Activated naive CD4-positive, alpha-beta T cell treated with anti-CD3 and anti-CD28 coated beads for 36 hours (primary cell): ENCODE measurements at places on chromosomes 12 and 14. TPM values are rescaled to one million over a fixed set of nuclear protein-coding genes. Genes with fewer than 3 reads are reported as not detected.

- DNase-seq, result no peak
- H3K36me3 ChIP-seq, result peaks cover 38% of the 10 kb centered on the region
- no peak overlapping the region for H3K4me3 ChIP-seq
- no peaks in the 10 kb centered on the region for H3K4me1 ChIP-seq
- no peaks in the 10 kb centered on the region for H3K27me3 ChIP-seq
- H3K27ac ChIP-seq, result no peak overlapping the region
These were observed 93.7 kb downstream of the TESC start for GRCh38 chr12:117005417-117006046.

DNA sequence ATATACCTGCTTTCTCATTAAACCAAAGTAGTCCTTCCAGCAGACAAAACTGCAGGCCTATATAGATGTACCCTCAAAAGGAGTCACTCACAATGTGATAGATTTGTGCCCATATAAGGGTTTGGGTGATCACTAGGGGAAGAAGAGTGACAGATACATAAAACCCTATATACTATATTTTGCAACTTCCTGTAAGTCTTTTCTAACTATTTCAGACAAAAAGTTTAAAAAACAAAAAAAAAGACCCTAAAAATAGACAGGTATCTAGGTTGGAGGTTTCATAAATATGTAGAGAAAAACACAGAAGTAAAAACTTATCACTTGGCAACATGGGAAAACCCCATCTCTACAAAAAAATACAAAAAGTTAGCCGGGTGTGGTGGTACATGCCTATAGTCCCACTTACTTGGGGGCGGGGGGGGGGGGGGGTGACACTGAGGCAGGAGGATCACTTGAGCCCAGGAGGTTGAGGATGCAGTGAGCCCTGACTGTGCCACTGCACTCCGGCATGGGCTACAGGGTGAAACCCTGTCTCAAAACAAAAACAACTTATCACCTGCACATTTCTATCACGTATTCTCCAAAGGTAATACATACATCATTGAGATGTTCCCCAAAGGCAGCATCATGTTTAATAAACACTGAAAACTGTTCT lies 2.9 kb downstream of the VCPKMT start:
- H3K4me3 ChIP-seq, result no peak overlapping the region
- H3K27ac ChIP-seq, result no peak overlapping the region
- H3K36me3 ChIP-seq, result peaks cover 28% of the 10 kb centered on the region
- H3K27me3 ChIP-seq, result no peaks in the 10 kb centered on the region
- peaks cover 54% of the 10 kb centered on the region for H3K4me1 ChIP-seq

GRCh38 chr12:113479590-113480335 lies 8.1 kb upstream of the LHX5 start:
- peak; percentile 60 for DNase-seq
- peaks cover 74% of the 10 kb centered on the region for H3K27me3 ChIP-seq
- H3K4me1 ChIP-seq, result no peaks in the 10 kb centered on the region
- H3K36me3 ChIP-seq, result no peaks in the 10 kb centered on the region
- no peak overlapping the region for H3K4me3 ChIP-seq

- no peak for DNase-seq
- no peaks in the 10 kb centered on the region for H3K36me3 ChIP-seq
- no peaks in the 10 kb centered on the region for H3K27me3 ChIP-seq
- peaks cover 19% of the 10 kb centered on the region for H3K4me1 ChIP-seq
- no peak overlapping the region for H3K4me3 ChIP-seq
These were observed 6.1 kb downstream of the RAPGEF3 start for GRCh38 chr12:47752552-47752951.

DNA sequence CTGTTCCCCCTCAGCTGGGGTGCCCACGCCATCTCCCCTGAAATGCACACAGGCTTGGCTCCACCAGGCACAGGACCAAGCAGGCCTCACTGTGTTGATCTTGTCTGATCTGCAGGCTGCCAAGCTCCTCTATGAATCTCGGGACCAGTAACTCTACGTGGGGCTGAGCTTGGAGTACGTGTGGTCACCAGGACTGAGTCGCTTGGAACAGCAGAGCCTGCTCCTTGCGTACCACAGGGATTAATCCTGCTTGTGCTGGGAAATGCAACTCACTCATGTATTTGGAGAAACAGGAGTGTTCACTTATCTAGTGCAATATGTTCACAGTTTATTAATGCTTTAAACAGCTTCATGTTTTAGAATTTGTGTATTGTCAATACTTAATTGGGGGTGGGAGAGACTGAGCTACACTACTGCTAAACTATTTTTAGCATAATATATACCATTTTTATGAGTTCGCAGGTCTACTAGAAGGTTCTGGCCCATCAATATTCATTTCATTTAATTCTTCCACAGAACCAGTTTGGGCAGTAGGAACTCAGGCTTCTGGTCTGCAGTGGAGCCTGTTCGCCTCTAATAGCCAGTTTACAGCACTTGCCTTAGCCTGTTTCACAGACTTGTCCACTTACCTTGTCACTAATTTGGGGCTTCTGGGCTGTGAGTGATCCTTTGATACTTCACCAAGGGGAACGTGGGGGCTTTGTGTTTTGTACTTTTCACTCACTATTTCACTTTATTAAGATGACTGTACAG lies 17.4 kb downstream of the ZFYVE21 start:
- peaks cover 2% of the 10 kb centered on the region for H3K36me3 ChIP-seq
- no peaks in the 10 kb centered on the region for H3K4me1 ChIP-seq
- no peaks in the 10 kb centered on the region for H3K27me3 ChIP-seq

- H3K36me3 ChIP-seq, result no peaks in the 10 kb centered on the region
- peaks cover 39% of the 10 kb centered on the region for H3K4me1 ChIP-seq
- H3K27ac ChIP-seq, result no peak overlapping the region
These were observed 127.4 kb upstream of the ARHGAP5 start for GRCh38 chr14:31949709-31950108.

GRCh38 chr12:99926511-99927169 lies 58.1 kb downstream of the ANKS1B start:
- no peak overlapping the region for H3K27ac ChIP-seq
- no peaks in the 10 kb centered on the region for H3K4me1 ChIP-seq
- H3K36me3 ChIP-seq, result no peaks in the 10 kb centered on the region
- H3K27me3 ChIP-seq, result no peaks in the 10 kb centered on the region

The SYCP3 gene
- total RNA-seq, result not detected

- no peaks in the 10 kb centered on the region for H3K4me1 ChIP-seq
- no peak overlapping the region for H3K27ac ChIP-seq
- no peak overlapping the region for H3K4me3 ChIP-seq
- peaks cover 4% of the 10 kb centered on the region for H3K27me3 ChIP-seq
- no peak for DNase-seq
- H3K36me3 ChIP-seq, result no peaks in the 10 kb centered on the region
These were observed 94.0 kb downstream of the TMX1 start for GRCh38 chr14:51333901-51334521.

The C12orf50 gene
- 0.07 TPM for total RNA-seq

DNA sequence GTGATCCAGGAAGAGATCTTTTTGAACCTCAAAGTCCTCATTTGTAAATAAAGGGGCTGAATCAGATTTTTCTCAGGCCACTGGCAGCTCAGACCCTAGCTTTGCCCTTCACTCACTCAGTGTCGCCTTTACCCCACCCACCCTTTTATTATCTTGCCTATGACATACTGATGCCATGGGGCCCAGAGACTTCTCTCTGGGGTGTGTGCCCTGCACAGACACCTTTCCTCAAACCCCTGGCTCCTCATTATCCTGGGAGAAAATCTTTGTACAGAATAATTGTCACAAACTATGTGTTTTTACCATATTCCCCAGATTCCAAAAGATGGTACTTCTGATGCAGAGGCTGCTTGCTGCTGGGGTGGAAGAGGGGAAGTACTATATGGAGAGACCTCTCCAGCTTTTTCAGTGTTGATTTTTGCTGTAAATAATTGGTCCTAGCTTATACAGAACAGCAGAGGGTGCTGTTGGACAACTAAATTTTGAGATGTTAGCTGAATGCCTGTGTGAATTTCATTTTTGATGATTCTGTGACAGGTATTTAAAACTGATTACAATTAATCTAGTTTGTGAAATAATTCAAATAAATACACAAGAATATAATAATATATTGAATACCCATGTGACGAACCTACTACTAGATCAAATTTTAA lies 53.9 kb upstream of the DCD start:
- DNase-seq, result no peak
- no peaks in the 10 kb centered on the region for H3K27me3 ChIP-seq
- no peaks in the 10 kb centered on the region for H3K36me3 ChIP-seq
- no peaks in the 10 kb centered on the region for H3K4me1 ChIP-seq

The GPR162 gene
- 0.24 TPM for total RNA-seq

DNA sequence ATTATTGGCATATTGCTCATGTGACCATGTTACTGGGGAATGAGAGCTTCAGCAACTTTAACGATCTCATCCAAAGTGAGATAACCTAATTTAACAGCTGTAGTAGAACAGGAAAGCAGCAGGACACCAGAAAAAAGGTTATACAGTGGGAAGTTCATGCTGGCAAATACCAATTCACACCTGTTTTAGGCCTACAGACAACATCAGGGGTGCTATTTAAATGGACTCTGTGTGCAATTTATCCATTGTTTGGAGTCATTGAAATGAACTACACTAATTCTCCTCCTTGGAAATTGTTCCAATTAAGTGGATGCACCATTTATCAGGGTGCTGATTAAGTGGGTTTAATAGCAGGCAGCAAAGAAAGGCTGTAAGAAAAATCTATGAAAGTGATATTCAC lies 424.4 kb upstream of the LMO3 start:
- no peaks in the 10 kb centered on the region for H3K4me1 ChIP-seq
- H3K27ac ChIP-seq, result no peak overlapping the region
- H3K4me3 ChIP-seq, result no peak overlapping the region
- no peaks in the 10 kb centered on the region for H3K36me3 ChIP-seq
- DNase-seq, result no peak
- H3K27me3 ChIP-seq, result no peaks in the 10 kb centered on the region

The TAC3 gene
- total RNA-seq, result 0.48 TPM

The INHBC gene
- not detected for total RNA-seq

DNA sequence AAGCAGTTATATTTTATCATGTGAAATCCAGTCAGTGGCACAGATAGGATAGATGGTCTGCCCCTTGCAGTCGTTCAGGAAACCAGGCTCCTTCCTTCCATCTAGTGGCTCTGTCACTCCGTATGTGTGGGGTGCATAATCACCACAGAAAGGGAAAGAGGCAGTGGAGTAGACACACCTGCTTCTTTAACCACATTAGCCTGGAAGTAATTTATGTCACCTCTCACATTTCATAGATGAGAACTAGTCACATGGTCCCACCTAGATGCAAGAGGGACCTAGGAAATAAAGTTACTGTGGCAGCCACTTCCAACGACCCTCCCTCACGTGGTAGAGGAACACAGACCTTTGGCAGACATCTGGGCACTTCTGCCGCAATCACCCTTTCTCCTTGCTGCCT lies 14.2 kb upstream of the RNU6-8 start:
- no peak overlapping the region for H3K4me3 ChIP-seq
- DNase-seq, result no peak
- no peaks in the 10 kb centered on the region for H3K4me1 ChIP-seq
- H3K27me3 ChIP-seq, result peaks cover 2% of the 10 kb centered on the region
- H3K36me3 ChIP-seq, result no peaks in the 10 kb centered on the region

DNA sequence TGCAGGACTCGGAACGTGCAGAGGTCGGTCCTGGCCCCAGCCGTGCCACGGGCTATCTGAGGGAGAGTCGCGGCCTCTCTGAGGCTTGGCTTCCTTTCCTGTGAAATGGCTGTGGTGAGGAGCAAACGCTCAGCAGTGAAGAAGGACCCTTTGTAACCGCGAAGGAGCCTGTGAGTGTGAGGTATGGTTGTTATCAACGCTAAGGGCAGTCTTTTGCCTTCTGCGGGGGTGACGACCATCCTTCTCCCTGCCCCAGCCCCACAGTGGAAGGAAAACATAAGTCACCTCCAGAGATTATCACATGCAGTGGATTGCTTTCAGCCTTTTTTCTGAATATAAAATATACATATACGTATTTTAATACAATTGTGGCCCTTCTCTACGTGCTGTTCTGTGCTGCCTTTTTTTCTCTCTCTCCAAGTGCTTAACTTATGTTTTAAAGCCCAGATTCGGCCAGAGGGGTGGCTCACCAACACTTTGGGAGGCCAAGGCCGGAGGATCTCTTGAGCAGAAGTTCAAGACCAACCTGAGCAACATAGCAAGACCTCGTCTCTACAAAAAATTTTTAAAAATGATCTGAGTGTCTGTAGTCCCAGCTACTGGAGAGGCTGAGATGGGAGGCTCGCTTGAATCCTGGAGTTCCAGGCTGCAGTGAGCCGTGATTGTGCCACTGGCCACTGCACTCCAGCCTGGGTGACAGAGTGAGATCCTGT lies 17.4 kb downstream of the TAMALIN start:
- H3K27me3 ChIP-seq, result no peaks in the 10 kb centered on the region
- no peaks in the 10 kb centered on the region for H3K36me3 ChIP-seq
- peak overlapping the region; percentile 89 for H3K4me3 ChIP-seq
- H3K27ac ChIP-seq, result peak overlapping the region; percentile 97

GRCh38 chr14:92677087-92677668 lies 71.2 kb downstream of the LGMN start:
- no peaks in the 10 kb centered on the region for H3K27me3 ChIP-seq
- DNase-seq, result peak; percentile 83
- H3K4me1 ChIP-seq, result peaks cover 47% of the 10 kb centered on the region
- H3K36me3 ChIP-seq, result peaks cover 32% of the 10 kb centered on the region

- no peaks in the 10 kb centered on the region for H3K27me3 ChIP-seq
- no peak for DNase-seq
- no peak overlapping the region for H3K27ac ChIP-seq
- H3K4me1 ChIP-seq, result peaks cover 4% of the 10 kb centered on the region
These were observed 33.7 kb upstream of the RIC8B start for GRCh38 chr12:106740818-106741217.

GRCh38 chr14:92783813-92784431 lies 10.2 kb upstream of the GOLGA5 start:
- no peaks in the 10 kb centered on the region for H3K27me3 ChIP-seq
- no peaks in the 10 kb centered on the region for H3K36me3 ChIP-seq
- peaks cover 7% of the 10 kb centered on the region for H3K4me1 ChIP-seq

DNA sequence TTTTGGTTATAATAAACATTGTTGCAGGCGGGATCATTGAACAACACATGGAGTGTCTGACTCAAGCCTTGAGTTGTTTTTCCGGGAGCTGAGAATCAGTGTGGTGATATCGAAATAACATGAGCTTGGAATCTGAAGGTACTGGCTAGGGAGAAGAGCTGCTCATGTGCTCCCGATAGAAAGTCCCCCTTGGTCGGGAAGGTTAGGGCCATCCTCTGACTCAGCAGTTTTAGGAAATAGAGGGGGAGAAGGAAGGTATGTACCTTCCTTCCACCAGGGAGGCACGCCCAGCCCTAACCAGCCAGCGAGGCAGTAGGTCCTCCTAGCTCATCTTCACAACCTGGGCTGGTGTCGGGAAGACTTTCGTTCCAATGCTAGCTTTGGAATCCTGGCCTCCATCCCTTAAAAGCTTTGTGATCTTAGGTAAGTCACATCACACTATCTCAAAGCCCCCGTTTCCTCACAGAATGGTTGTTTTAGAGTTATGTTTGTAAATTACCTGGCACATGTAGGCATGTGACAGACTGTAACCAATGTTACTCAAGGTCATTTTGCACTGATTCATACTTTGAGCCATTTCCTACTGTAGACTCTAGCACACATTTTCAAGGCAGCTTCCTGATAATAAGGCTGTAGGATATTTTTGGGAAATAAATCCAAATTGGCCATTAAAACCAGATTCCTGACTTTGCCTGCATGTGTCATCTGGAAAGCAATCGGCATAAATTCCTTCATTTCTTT lies 1.9 kb upstream of the RAB35 start:
- no peak for DNase-seq
- H3K36me3 ChIP-seq, result peaks cover 11% of the 10 kb centered on the region
- H3K27ac ChIP-seq, result peak overlapping the region; percentile 85
- H3K4me1 ChIP-seq, result peaks cover 67% of the 10 kb centered on the region
- peak overlapping the region; percentile 81 for H3K4me3 ChIP-seq

The CDCA3 gene
- 108 TPM for total RNA-seq

- H3K4me3 ChIP-seq, result no peak overlapping the region
- H3K27me3 ChIP-seq, result no peaks in the 10 kb centered on the region
- DNase-seq, result no peak
- peaks cover 8% of the 10 kb centered on the region for H3K4me1 ChIP-seq
- no peaks in the 10 kb centered on the region for H3K36me3 ChIP-seq
These were observed 215.4 kb downstream of the PELI2 start for GRCh38 chr14:56333359-56334292.
